ENCODE measurements at places on chromosomes 12 and 14. TPM values are rescaled to one million over a fixed set of nuclear protein-coding genes. Genes with fewer than 3 reads are reported as not detected.

GRCh38 chr14:36056845-36057244, 119.7 kb downstream of the PTCSC3 start:
- DNase-seq: no peak

DNA sequence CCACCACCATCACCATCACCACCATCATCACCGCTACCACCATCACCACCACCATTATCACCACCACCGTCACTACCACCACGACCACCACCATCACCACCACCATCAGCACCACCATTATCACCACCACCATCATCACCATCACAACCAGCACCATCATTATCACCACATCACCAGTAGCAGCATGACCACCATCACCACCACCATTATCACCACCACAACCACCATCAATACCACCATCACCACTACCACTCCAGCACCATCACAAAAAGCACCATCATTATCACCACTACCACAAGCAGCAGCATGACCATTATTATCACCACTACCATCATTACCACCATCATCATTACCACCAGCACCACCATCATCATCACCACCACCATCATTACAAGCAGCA, 62.1 kb downstream of the MVK start:
- DNase-seq: no peak

DNA sequence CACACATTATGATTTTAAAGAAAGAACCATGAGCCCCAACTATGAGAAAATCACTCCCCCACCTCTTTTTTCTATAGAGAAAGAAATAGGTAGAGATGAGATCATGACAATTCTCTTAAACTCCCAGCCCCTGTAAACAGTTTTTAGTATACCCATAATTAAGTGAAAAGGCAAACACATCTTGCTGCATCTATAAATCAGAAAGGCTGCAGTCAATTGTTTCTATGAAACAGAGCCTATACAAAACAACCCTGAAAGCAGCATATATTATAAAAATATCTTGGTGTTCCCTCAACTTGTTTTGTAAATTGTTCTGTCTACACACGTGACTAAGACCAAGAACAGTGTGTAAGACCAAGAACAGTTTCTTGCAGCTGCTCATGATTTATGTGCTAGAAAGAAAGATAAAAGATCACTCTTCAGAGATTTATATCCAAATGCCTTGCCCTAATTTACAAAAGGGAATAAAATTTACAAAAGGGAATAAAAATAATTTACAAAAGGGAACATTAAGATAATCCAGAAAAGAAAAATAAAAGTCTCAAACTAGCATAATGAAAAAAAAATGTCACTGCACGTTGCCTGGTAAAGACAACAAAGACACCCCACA, 4.8 kb downstream of the KITLG start:
- no peak for DNase-seq

GRCh38 chr12:20187456-20187855, 180.9 kb upstream of the PDE3A start:
- DNase-seq: no peak

- no peak for DNase-seq
These were observed 1.2 kb downstream of the NCKAP5L start for GRCh38 chr12:49827051-49827400.

- DNase-seq: no peak
These were observed 80.6 kb upstream of the DBX2 start for GRCh38 chr12:45131506-45131905.

DNA sequence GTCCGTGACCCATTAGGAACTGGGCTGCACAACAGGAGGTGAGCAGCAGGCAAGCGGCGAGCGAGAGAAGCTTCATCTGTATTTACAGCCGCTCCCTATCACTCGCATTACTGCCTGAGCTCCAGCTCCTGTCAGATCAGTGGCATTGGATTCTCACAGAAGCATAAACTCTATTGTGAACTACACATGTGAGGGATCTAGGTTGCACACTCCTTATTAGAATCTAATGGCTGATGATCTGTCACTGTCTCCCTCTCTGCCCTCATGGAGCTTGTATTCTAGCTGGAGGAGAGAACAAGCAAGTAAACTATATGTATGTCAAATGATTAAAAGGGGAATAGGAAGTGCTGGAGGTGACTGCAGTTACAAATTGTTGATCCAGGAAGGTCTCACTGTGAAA, 479.1 kb downstream of the EGLN3 start:
- no peak for DNase-seq

GRCh38 chr14:90453401-90453951, 56.6 kb downstream of the CALM1 start:
- DNase-seq: no peak

- no peak for DNase-seq
These were observed 2.5 kb downstream of the NR1H4 start for GRCh38 chr12:100476013-100476751.

GDF3 gene
- not detected for total RNA-seq

GRCh38 chr12:40171501-40171900, 53.3 kb upstream of the LRRK2 start:
- DNase-seq: no peak

- peak; percentile 4 for DNase-seq
These were observed 226.8 kb upstream of the ALG10 start for GRCh38 chr12:33795536-33795935.

GRCh38 chr14:92677087-92677668, 71.2 kb downstream of the LGMN start:
- DNase-seq: no peak

DNA sequence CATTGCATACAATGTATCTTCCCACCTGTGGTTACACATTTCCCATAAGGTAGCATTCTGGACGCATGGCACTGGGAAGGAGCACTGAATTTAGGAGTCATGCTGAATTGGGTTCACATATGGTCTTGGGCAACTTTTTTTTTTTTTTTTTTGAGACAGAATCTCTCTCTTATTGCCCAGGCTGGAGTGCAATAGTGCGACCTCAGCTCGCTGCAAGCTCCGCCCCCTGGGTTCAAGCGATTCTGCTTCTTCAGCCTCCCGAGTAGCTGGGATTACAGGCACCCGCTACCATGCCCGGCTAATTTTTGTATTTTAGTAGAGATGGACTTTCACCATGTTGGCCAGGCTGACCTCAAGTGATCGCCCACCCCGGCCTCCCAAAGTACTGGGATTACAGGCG, 13.3 kb downstream of the DIP2B start:
- no peak for DNase-seq

TMEM121 gene
- total RNA-seq: 7.1 TPM

GRCh38 chr12:68378872-68379606, 46.9 kb upstream of the MDM1 start:
- no peak for DNase-seq

DNA sequence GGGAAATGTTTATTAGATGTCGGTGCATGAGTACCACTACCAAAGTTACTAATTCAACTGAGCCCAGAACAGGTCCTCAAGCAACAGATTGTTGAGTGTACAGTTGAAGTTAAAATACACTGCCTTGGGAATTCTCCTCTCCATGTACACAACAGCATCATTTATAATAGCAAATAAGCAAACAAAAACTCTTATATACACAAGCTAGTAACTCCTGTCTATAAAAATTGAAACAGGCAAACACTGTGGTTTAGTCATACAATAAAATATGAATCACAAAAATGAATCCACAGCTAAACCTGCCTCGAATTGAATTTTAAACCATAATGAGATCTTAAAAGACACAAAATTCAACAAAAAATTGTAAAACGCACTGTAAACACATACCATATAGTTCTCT, 681.1 kb downstream of the C12orf50 start:
- DNase-seq: no peak

DNA sequence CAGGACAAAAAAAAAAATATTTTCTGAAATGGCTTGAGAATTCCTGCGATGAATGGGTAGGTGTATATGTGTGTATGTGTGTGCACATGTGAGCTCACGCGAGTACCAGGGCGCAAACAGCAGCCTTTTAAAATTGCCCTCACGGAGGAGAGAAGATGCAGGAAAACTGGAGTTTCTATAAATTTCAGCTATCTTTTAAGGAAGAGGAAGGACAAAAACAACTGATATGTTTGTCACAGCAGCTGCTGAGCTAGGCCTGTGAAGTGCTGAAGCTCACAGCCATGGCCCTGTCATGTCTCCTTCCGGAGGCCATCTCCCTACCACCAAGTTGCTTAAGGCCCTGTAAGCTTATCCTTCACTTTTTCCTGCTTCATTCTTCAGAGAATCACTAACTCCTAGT, 40.8 kb downstream of the DUSP16 start:
- no peak for DNase-seq

- no peak for DNase-seq
These were observed 130.9 kb downstream of the NDUFA12 start for GRCh38 chr12:94872671-94872970.

CLEC14A gene
- not detected for total RNA-seq

KERA gene
- total RNA-seq: not detected

- no peak for DNase-seq
These were observed 3.5 kb upstream of the DCN start for GRCh38 chr12:91186156-91186555.

DNA sequence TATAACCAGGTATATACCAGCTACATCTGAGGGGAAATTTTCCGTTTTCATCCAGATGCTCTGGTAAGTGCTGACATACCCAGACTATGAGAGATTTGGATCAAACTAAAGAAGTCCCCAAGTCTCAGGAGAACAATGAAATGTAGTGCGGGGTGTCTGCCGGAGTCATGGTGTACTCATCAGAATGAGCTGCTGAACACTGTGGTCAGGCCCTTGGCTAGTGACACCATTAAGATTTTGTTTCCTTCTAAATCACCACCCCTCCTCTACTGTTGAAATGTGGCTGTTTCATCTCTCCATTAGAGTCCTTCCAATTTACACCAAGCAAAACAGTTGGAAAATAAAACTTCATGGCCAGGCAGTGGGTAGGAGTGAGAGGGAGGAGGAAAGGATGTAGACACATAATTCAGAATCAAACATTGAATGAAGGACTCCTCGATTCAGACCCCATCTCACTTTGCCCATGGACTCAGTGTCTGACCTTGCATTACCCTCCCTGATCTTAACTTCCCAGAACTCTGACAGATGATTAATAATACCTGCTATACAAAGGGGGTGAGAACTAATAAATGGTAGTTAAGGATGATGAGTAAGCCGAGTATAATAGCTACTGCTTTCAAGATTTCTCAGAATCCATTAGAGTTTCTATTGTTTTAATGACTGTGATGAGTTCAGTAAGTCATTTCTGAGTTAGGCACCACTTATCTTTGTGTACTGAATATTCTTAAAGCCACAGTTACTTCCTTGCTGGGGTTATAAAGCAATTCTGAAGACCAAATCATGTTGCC, 127.4 kb downstream of the CRADD start:
- peak; percentile 43 for DNase-seq

- DNase-seq: no peak
These were observed 211.0 kb upstream of the NUDT4 start for GRCh38 chr12:93166541-93167307.

GRCh38 chr12:28130625-28131598, 59.3 kb upstream of the CCDC91 start:
- peak; percentile 55 for DNase-seq

DNA sequence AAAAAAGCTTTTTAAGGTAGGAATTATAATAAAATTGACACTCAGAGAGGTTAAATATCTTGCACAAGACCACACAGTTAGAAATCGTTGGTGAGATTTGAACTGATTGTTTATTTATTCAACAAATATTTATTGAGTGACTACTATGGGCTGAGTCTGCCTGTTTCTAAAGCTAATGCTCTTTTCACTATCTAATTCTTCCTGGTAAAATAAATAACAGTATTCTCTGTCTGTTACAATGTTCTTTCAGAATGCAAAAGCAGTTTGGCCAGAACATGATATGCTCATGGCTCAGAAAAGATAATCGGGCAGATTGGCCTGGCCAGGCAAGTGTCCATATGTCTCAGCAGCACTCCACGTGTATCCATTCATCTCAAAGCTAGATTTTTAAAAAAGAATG, 82.0 kb downstream of the BTG1 start:
- DNase-seq: peak; percentile 51

- DNase-seq: no peak
These were observed 2.8 kb downstream of the PRIM1 start for GRCh38 chr12:56749359-56749758.

- DNase-seq: no peak
These were observed 38.3 kb upstream of the PPM1A start for GRCh38 chr14:60210703-60211102.

GRCh38 chr14:69879175-69880043, at the start of gene SMOC1:
Gene SMOC1, plus strand, starts transcription at chr14:69879416. Its CDS starts 263 bp downstream, at chr14:69879679.
- DNase-seq: peak; percentile 62

DNA sequence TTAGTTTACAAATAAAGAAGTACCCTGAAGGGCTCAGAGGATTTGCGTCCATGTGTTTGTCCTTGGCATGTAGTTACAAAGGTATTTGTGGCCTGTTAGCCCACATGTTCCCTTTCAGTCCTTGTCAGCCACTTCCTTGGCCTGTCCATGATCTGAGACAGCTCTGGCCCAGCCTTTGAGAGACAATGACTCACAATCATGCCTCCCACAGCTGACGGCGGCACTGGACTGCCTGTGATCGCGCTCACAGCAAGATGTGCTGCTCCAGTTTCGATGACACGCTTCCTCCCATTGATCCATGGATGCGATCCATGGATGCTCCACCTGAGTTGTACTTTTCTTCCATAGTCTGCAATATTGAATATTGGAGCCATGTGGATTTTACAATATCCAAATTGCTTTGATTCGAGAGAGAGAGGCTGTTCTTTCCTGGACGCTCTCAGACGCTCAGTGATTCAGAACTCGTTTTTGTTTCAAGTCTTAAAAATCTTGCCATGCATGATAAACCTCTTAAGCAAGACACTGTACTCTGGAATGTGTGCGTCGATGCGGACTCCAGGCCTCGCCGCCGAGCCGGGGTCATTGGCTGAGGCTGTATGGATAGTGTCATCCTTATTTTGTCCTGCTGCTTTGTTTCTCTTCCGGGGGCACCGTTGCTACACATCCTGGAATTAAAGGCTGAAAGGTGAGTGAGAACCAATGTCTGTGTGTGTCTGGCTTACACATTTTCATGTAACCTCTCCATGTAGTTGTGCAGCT, 220.1 kb downstream of the GLT1D1 start:
- DNase-seq: no peak

GRCh38 chr12:84134797-84135366, 777.7 kb downstream of the SLC6A15 start:
- no peak for DNase-seq

- DNase-seq: no peak
These were observed at the start of gene RD3L for GRCh38 chr14:103941973-103942736. Gene RD3L, minus strand, starts transcription at chr14:103942529. Its CDS starts 834 bp downstream, at chr14:103941695.

DNA sequence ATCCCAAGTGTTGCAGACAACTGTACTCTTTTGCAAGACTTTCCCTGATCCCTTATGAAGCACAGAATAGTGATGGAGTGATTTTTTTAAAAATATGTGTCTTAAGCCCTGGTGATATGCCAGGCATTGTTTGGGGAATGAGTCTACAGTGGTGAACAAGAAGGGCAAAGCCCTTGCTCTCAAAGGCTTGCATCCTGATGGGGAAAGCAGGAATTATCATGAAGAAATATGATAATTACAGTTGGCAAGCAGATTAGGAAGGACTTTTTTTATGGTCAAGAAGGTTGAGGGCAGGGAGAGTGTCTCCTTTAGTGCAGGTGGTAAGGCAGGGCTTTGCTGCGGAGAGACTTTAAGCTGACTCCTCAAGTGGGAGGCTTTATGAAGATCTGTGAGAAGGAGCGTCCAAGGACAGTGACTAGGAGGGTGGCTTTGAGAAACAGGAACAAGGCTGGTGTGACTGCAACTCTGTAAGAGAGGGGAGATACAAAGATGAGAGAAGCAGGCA, 100.2 kb downstream of the SYNE2 start:
- DNase-seq: no peak

All from MG63 (cell line).